AG04450 (cell line): ENCODE measurements at places on chromosomes 2 and 18.
A peak's percentile ranks its signal among the peaks of the same experiment; 100 is the strongest.

- DNase-seq = no peak
These were observed 46.9 kb downstream of the CCBE1 start for GRCh38 chr18:59650266-59650820.

GRCh38 chr2:188870289-188870688 is 103.9 kb upstream of the COL3A1 start:
- peak; percentile 73 for DNase-seq

- DNase-seq = no peak
These were observed 885.2 kb downstream of the DCDC2C start for GRCh38 chr2:4588606-4589005.

GRCh38 chr2:161122772-161123530 is 37.3 kb upstream of the TANK start:
- DNase-seq = peak; percentile 68

DNA sequence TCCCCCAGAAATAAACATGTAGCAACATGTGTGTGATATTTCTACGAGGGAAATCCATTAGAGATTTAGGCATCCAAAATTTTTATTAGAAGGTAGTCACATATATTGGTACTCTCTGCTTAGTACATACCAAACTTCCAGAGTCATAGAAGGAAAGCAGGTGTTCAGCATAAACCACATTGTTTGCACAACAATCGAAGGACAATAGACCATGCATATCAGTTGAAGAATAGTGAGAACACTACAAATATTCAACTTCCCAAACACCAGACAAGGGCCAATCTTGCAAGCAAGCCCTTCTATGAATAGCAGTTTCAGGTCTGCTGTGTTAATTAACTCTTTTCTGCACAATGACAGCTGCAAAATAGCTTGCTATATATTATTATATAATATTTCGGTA is 702.2 kb downstream of the ERBB4 start:
- DNase-seq = no peak

DNA sequence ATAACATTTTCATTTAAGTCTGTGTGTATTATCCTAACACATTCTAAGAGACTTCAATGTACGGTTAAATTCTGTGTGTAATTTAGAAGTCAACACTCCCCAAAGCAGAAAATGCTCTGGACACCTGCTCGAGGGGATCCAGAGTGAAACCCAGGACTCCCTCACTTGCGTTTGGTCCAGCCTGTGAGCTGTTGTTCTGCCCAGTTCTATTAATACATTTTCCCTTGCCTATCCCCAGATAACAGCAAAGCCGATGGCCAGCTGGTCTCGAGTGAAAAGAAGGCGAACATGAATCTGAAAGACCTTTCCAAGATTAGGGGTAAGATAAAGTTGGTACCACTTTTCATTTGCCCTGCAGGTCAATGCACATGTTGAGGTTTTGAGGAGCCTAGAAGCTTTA is 31.0 kb upstream of the SP100 start:
- no peak for DNase-seq

GRCh38 chr2:26976237-26976636 is 5.8 kb downstream of the MAPRE3 start:
- DNase-seq = no peak

- DNase-seq = no peak
These were observed 274.8 kb upstream of the TRIB2 start for GRCh38 chr2:12441750-12442475.

GRCh38 chr2:237291138-237291792 is 122.7 kb downstream of the COL6A3 start:
- DNase-seq = peak; percentile 97

DNA sequence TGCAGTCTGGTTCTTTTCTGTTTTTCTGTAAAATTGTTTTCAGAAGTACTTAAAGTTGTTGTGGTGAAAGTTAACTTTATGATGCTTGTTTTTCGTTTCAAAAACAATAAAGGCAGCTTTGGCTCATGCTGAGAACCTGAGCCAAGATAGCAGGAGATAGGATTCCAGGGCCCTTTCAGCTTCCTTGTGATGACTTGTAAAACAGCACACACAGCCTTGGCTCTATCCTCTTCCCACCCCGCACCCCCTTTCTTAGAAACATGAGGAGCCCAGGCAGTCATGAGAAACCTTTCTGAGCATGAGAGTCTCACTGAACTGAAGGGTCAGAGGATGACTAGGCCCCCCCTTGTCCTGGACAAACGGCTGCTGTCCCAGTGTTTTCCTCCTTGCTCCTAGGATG is 12.4 kb upstream of the CHRNA1 start:
- no peak for DNase-seq

- no peak for DNase-seq
These were observed 1545.8 kb downstream of the LRP1B start for GRCh38 chr2:140585016-140585415.

DNA sequence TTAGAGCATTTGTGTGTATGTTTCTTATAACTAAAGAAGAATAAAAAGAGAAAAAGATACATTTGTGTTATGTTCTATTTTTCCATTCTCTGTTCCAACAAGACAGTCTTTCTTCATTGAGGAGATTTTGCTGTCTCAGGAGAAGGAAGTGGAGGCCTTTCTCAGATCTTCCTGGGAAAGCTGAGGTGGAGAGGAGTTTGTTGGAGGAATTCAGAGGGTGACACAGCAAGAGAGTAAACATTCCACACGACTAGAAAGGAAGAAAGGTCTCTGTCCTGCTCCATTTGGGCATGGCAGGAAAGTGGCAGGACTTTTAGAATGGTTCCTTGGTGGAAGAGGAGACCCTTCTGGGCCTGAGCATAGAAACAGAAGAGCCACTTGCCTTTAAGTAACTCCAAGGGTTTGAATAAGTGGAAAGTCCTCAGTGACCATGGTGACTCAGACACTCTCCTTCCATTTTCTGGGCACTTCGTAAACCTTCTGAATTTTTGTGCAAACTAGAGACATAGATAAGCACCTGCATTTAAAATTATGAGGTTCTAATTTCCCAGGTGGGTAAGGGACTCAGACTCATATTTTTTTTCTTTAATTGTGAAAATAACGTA is 52.3 kb upstream of the COL5A2 start:
- DNase-seq = no peak

GRCh38 chr2:232126301-232127099 is 165.0 kb downstream of the DIS3L2 start:
- DNase-seq = no peak

GRCh38 chr2:164917296-164917903 is 37.9 kb downstream of the SLC38A11 start:
- DNase-seq = no peak

GRCh38 chr2:169526451-169526850 is 16.9 kb downstream of the KLHL41 start:
- DNase-seq = no peak

- no peak for DNase-seq
These were observed 404.4 kb upstream of the MEIS1 start for GRCh38 chr2:66030553-66030952.
